Activated CD8-positive, alpha-beta memory T cell treated with anti-CD3 and anti-CD28 coated beads for 1 hour (primary cell): ENCODE measurements at places on chromosomes 3 and 15.

DNA sequence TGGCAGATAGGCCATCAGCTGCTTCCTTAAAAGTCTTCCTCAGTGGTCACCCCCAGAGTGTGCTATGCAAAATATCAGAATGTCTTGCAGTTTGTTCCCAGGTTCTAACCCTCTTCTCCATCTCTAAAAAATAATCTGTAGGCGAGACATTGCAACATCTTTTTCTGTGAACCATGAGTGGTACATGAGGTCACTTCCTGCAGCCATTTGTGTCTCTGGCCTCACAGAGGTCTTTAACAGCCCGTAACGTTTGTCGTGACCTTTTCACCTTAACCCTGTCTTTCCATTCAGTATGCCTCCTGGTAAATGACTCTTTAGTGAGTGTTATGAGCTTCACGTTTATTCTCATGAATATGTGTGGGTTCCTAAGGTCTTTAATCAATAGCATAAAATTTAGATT, 145.4 kb downstream of the KLHL25 start:
- DNase-seq = no peak

DNA sequence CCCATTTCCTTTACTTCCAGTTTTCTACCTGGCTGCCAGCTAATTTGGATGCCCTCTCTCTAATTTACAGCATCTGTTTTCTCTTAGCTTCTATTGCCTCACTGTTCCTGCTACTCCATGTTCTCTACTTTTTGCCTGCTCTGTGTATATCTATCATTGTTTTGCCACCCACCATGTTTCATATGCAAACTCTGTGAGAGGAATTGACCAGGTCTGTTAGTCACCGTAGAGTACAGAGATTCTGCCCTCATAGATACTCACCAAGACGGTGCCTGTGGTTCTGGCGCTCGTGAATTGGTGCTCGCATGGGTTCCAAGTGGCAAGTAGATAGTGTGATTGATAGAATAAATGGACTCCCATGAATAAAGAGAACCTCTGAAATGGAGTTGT, 288.8 kb downstream of the CNTN6 start:
- DNase-seq = no peak

- no peak for DNase-seq
Measured at GRCh38 chr15:59185725-59186124, 20.9 kb upstream of the LDHAL6B start.

DNA sequence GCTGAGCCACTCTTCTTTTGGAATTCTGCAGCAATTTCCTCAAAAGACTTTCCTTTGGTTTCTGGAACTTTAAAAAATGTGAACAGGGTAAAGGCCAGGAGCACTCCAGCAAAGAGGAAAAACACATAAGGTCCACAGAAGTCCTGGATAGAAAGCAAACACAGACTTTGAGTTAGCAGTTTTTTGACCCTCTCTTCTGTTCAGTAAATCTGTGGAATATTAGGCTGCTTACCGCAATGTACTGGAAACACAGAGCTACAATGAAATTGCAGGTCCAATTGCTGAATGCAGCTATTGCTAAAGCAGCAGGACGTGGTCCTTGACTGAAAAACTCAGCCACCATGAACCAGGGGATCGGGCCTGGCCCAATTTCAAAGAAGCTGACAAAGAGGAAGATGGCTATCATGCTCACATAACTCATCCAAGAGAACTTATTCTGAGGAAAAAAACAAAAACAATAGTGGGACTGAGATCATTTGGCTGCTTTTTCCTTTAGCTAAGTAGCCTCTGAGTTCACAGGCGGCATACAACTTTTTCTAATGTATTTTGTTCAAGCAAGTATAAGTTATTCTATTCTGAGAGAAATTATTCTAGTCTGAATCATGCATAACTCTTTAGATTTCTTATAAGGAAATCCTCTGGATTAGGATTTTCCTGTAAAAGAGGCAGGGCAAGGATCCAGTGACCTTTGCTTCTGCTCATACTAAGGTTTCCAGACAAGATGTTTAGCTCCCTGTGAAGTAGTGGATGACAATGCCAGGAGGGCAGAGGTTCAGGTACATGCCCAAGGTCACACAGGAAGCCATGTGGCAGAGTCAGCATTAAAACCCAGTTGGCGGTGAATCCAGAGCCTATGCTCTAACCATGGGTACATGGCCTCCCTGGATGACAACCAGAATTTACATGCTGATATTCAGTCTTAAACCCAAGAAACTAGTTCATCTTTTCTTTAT, 28.3 kb downstream of the SLC2A2 start:
- no peak for DNase-seq

DNA sequence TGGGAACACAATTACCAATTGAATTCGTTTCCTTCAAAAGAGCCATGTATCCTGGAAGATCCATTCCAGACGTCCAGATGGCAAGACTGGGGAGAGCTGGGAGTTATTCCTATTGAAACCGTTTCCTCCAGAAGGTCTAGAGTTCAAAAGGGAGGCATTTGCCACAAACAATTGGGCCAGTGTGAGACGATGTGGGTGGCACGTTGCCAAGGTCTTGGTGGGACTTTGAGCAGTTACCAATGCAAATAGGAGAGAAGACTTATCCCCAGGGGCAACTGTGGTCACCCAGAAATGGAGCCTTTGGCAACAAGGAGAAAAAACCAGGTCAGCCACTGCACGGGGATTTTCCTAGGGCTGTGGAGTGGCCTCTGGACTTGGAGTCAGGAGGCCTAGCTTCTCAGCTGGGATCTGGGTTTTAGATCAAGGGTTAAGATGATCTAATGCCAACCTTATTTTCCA, 29.6 kb upstream of the TLE3 start:
- DNase-seq = no peak

DNA sequence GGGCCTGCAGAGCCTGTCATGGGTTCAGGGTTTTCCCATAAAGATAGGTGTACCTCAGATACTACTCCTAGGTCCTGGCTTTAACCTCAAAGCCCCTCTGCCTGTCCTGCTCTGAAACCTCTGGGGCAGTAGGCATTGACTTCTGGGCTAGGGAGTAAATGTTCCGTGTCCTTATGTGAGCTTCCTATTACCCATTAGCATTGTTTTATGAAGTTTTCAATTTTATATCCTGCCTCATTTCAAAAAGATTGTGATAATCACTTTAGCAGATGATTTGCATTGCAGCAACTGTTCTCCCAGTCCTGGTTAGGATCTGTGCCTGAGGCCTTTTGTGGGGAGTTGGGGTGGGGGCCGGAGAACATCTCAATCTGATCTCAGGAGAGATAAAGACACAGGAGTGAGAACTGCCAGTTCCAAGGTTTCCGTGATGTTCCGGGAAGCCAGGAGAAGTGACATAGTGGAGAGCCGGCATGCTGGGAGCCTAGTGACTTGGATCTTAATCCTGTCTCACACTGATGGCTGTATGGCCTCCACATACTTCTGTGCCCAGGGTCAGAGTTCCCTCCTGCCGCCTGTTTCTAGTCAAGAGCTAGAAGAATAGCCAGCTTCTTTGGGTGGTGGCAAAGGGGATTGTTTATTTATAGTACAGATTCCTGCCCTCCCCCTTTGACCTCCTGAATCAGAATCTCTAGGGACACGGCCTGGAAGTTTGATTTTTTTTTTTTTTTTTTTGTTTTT, 10.6 kb downstream of the TPM1 start:
- no peak for DNase-seq

- DNase-seq = no peak
Measured at GRCh38 chr3:17055374-17056276, 170.9 kb downstream of the PLCL2 start.

- no peak for DNase-seq
Measured at GRCh38 chr3:46393554-46394434, 13.1 kb downstream of the CCR5AS start.

DNA sequence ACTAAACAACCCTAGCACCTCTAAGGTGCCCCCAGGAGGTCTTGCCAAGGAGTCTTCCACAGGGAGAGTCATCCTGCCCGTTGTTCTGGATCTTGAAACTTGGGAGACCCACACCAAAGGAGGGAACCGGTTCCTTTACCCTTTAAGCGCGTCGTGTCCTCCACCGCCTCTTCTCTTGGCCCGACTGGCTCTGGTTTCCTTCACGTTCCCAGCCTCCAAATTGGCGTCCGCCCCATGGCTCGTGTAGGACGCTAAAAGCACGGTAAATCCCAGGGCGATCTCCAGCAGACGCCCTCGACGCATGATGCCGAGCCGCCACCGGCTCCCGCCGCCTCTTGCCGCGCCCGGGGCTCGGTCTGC, 1.1 kb downstream of the FBN1 start:
- DNase-seq = no peak

DNA sequence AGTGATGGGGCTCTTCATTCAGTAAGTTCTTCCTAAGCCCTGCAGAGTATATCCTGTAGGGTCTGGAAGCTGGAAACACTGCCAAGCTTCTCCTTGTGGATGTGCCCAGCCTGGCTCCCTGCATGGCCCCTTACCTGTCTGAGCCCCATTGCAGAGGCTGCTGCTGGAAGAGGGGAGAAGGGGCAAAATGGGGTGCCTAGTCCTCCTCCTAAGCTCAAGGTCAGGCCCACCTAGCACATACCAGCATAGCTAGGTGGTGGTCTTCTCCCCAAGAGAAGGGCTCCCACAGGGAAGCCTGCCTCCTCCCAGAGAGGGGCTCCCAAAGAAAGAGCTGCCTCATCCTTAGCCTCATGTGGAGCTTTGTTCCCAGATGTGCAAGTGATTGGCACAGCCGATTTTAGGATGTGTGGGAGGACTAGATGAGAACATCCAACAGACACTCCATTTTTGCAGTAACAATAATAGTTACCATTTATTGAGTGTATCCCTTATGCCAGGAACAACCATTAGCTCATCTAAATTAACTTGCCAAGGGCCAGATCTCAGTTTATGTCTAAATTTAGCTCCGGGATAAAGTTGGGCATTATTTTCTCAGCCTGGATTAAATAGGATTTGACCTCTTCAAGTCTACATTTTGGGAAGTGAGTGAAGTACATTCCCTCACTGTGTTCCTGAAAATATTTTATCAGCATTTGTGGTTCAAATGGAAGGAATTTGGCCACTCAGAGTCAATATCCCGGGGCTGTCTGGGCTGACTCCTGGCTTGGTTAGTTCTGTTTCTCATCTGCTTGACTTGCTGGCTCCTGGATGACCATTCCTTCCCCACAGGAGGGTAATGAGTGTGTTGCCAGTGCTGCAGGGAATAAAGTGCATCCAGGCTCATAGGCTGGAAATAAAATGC, 291.1 kb upstream of the ROPN1 start:
- DNase-seq = no peak

DNA sequence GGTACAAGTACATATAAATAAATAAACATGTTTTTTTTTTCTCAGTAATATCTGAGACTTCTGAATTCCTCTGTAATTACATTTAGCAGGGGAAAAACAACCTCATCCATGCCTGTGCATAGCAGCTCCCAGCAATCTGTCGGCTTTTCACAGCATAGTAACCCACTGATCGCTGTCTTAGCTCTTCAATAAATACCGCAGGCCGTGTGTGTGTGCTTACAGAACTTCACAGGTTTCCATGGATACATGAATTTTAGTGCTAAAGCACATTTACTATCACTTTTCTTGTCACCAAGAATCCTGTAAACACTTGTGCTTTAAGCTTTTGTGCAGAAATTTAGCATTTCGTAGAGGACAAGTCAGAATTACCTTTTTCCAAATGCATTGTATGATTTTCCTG, 4.0 kb upstream of the PLAAT1 start:
- no peak for DNase-seq

GRCh38 chr3:48238531-48239085, 2.3 kb upstream of the ZNF589 start:
- no peak for DNase-seq

DNA sequence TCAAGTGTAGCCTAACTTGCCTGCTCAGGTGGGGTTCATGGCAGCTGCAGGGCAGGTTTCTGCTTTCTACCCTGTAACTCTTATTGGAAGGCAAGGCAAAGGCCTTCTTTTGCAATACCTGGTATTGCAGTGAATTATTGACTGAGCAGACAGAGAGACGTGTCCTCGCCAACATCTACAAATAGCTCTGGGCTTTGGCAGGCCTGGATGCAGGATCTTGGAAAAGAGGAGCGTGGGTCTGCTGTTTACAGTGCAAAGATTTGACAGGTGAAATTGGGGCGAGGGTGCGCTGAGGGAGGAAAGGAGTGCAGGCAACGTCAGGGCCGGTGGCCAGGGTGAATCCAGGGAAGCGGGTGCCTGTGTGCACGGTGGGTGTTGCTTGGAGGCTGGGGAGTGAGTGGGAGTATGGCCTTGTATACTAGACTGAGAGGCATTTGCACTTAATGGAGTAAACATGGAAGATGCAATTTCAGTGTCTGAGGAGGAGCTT, 44.5 kb downstream of the ST6GAL1 start:
- no peak for DNase-seq

- no peak for DNase-seq
Measured at GRCh38 chr3:16386561-16386960, 121.5 kb downstream of the OXNAD1 start.

DNA sequence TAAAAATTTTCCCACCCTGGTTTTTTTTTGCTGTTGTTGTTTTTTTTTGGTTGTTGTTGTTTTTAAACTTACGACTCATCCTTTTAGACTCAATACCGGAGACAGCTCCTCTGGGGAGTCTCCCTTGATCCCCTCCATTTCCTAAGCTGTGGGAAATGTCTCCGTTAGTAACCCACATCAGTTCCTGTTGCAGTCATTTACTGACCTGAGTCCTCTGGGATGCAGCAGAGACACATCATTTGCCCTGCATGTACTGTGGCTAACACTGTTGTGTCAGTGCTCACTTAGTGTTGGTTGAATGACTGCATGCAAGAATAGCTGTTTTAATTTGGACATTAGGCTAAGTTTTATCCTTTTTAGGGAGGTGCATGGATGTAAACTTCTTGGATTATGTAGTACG, 83.8 kb downstream of the MBNL1 start:
- DNase-seq = no peak

GRCh38 chr3:80234706-80235105, 466.9 kb upstream of the ROBO1 start:
- DNase-seq = no peak

DNA sequence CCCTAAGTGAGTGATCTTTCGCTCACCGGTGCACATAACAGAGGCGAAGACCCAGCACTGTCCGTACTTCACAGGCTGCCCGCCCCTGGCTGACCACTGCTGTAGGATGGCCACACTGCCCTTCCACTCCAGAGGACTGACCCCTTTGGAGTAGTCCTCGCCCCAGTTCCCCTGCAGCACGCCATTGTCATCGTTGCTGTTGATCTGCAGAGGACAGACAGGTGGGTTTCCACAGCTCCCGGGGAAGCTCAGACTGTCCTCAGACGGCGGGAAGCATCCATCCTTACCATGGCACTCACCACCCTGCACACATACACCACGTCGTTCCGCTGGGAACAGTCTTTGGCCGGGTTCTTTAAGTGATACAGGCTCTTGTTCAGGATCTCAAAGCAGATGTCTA, 20.5 kb upstream of the TGM5 start:
- no peak for DNase-seq

DNA sequence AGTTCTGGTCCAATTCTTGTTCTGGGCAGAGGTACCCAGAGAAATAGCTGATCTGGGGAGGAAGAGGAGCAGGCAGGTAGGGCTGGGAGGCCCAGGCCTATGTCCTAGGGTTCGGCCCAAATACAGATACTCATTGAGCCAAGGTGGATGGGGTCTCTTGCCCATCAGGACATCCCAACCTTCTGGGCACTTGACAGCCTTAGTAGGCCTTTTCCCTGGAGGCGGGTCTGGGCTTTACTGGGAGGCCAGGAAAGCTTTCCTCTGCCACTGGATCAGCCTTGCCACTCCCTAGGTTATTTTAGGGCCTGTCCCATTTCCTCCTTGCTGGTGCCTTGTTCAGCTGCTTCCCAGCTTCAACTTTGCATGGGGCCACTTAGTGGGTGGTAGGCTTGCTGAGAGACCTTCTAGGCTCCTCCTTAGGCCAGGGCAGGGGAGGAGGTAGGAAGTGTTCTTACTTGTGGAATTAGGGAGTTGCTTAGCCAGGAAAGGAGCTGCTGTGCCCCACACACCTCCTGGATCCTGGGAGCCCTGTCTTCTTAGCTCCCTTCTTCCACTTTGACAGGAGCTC, 9.7 kb downstream of the TEX264 start:
- no peak for DNase-seq
